BE2C (cell line): ENCODE measurements at places on chromosomes 2 and 18.

DNA sequence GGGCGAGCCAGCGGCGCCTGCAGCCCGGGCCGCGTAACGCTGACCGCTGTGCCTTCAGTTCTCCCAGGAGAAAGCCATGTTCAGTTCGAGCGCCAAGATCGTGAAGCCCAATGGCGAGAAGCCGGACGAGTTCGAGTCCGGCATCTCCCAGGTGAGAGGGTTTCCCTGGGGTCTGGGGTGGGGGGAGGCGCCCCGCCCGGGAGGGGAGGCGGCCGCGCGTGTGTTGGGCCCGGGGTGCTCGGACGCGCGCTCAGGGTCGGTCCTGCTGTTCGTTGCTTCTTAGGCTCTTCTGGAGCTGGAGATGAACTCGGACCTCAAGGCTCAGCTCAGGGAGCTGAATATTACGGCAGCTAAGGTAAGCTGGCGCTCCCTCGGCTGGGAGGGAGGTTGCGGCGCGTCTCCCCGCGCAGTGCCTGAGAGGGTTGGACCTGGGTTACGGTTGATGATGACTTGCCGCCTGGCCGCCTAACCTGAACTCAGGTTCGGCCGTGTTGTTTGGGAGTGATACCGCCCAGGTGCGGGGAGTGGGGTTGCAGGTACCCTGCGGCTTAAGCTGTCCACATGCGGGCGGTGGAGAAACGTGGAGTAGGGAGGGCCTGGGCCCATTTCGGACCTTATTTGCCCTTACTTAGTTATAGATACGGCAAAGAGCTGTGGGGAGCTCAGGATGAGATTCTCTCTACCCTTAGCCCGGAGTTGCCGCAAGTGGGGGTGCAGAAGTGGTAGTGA, 638 bp downstream of the RPS7 start:
- no peak for DNase-seq

GRCh38 chr2:96556441-96557330, 20.1 kb downstream of the ARID5A start:
- no peak for DNase-seq

GRCh38 chr2:24480245-24480644, 10.8 kb upstream of the NCOA1 start:
- no peak for DNase-seq

GRCh38 chr18:79320216-79320850, 75.4 kb upstream of the NFATC1 start:
- DNase-seq, result no peak

- no peak for DNase-seq
Observed at GRCh38 chr18:9655232-9655767, 40.9 kb upstream of the PPP4R1 start.

DNA sequence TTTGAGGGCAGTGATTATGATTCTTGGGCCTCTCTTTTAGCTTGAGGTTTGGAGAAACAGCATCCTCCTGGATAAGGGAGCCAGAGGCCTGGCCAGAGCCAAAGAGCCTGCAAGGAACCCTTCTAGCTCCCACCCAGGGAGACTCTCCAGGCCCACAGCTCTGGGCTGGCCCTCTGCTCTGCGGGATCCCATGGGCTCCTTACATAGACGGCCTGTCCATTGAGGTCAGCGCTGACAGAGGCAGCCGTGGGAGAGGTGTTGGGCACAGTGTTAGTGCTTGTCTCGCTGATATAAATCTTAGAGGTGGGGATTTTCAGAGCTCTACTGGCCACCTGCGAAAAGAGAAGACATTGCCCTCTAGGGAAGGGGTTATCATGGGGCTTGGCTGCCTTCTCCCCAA, 67.2 kb downstream of the XDH start:
- DNase-seq, result no peak

DNA sequence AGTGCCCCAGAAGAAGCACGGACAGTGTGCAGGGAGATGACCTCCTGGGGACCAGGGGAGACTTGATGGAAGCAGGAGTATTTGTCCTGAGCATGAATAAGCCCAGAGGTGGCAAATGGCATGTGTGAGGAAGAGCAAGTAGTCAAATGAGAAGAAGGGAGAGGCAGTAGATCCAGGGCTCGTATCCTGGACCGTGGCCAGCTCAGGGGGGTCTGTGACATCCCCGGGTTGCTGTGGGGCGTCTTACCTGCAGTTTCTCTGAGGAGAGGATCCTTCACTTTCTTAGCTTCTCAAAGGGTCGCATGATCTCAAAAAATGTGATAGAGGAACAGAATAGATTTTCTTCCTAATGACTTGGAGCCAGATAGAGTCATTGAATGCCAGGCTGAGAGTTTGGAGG, 57.0 kb upstream of the FOSL2 start:
- DNase-seq, result no peak

- no peak for DNase-seq
Observed at GRCh38 chr2:38444247-38444646, 67.2 kb upstream of the ATL2 start.

DNA sequence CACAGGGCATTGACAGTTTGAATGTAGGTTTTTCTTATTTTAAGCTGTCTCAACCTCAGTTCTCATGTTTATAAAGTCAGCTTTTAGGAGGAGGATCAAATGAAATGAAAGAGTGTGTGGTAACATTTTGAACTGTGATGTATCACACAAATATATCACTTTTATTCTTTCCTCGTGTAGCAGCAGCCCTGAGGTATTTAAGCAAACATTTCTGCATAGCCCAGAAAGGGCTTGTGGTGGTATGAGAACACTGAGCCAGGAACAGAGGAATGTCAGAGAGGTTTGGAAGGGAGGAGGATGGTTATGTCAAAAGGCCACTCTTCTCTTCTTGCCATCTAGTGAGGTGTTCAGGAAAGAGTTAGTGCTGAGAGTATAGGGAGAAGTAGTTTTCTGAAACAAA, 150.2 kb downstream of the PARD3B start:
- no peak for DNase-seq

- DNase-seq, result no peak
Observed at GRCh38 chr2:38740851-38741731, 10.1 kb downstream of the SRSF7 start.

DNA sequence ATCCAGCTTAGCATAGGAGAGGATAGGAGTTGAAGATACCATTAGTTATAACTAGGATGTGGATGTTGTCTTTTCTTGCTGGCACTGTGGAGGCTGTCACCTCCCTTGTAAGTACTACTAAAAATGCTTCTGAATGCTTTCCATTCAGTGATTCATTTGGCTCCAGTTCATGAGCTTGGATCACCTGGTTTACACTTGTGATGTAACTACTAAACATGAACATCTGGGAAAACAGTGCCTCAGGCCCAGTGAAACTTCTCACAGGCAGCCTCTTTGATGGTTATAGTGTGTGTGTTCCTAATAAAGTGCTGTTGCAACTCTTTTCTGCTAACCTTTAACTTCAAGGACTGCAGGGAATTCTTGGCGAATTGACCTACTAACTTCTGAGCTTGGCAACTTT, 13.0 kb upstream of the SLC9A2 start:
- no peak for DNase-seq

GRCh38 chr18:70172225-70172624, 33.3 kb downstream of the RTTN start:
- DNase-seq, result no peak

- no peak for DNase-seq
Observed at GRCh38 chr2:199558156-199558555, 100.4 kb upstream of the SATB2 start.

- DNase-seq, result no peak
Observed at GRCh38 chr18:9103376-9103873, 926 bp downstream of the NDUFV2 start.
